ENCODE measurements at places on chromosomes 11 and 22.

DNA sequence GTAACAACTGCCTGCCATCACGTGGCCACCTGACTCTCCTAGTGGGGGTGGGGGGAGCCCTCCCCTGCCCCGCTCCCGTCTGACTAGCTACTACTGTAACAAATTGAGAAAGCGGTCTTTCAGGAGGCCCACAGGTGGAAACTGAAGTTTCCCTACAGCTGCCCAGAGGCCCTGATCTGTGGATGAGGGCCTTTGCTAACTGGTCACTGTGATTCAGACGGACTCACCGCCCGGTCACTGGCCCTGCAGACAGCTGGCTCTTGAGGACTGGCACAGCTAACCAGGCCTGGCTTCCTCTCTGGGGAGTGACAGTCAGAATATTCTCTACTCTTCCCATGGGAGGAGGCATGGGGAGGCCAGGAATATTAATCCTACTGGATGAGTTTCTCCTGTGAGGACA is 116.8 kb downstream of the ARHGAP8 start:
- no peak for DNase-seq

DNA sequence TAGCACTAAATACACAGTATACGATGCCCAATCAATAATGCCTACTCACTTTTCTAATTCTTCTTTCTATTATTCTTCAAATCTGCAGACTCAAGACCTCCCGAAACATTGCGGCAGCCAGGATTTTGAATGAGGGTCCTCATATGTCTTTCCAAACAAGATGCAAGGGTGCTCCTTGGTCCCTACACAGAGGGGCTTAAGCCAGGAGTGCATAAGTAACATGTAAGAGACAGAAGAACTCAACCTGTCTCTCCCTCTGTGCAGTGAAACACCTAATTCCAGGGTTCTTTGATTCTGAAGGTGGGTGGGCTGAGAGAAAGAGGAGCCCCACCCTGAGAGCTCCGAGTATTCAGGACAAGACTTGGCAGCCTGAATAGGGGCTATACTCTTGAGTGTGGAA is 117.6 kb downstream of the ZNF280B start:
- no peak for DNase-seq

DNA sequence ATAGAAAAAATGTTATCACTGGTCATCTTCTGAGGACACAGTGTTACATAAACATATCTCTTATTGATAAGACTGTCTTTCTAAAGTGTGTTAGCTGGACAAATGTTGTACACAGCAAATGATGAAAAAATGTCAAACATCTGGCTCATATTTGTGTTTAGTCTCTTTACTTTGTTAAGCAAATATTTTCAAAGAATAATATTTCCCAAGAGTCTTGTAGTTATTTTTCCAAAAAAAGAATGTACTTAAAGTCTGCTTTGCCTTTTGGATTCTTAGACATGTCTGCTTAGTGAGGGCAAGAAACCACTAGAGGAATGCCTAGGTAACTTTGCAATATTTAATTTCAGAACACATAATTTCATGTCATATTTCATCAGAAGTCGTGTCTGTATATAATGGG is 23.9 kb upstream of the CCDC179 start:
- no peak for DNase-seq

- no peak for DNase-seq
These were observed 809.4 kb upstream of the RAG2 start for GRCh38 chr11:37407461-37407860.

DNA sequence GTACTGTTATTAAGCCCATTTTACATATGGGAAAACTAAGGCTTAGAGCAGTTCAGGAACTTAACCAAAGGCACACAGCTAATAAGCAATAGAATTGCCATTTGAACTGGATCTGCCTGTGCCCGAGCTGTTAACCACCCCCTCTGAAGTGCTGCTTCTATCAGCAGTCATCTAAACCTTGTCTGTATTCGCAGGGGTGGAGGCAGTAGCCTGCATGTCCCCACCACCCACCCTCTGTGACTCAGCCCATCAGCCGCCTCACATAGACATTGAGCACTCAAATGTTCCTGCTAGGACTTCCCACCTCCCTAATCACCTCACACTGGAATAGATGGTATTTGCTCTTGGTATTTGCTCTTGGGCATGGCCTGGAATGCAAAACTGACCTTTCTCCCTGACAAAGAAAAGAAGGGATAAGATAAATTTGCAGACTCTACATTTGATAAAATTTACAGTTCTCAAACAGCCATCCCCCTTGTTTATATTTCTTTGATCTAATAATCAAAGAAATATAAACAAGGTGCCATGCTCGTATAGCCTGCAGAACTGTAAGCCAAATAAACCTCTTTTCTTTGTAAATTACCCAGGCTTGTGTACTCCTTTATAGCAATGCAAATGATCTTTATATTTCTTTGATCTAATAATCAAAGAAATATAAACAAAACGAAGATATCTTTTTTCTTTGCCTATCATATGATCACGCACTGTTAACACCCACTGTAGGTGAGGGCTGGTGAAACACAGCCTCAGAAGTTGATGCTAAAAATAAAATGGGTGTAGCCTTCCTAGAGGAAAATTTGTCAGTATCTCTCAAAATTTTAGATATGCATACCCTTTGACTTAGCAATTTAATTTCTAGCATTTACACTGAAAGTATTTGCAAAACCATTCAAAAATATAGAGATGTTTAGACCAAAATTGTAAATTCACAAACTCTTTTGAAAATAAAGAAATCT is 15.9 kb downstream of the DKK3 start:
- no peak for DNase-seq

DNA sequence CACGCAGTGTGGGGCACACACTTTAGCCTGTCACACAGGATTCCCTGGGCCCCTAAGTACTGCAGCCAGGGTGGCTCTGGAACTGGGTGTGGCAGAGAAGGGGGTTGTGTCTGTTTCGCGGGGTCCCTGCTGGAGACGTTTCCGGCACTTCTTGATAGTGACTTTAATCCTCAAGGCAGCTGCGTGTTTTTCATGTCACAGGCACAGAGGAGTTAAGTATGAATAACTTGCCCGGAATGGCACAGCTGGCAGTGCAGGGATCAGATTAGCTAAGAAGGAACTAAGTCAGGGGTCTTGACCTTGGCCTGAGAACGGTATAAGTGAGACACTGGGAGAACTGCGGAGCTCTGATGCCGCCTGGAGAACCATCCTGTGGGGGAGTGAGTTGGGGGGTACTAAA is 7.5 kb upstream of the KRTAP5-7 start:
- no peak for DNase-seq

DNA sequence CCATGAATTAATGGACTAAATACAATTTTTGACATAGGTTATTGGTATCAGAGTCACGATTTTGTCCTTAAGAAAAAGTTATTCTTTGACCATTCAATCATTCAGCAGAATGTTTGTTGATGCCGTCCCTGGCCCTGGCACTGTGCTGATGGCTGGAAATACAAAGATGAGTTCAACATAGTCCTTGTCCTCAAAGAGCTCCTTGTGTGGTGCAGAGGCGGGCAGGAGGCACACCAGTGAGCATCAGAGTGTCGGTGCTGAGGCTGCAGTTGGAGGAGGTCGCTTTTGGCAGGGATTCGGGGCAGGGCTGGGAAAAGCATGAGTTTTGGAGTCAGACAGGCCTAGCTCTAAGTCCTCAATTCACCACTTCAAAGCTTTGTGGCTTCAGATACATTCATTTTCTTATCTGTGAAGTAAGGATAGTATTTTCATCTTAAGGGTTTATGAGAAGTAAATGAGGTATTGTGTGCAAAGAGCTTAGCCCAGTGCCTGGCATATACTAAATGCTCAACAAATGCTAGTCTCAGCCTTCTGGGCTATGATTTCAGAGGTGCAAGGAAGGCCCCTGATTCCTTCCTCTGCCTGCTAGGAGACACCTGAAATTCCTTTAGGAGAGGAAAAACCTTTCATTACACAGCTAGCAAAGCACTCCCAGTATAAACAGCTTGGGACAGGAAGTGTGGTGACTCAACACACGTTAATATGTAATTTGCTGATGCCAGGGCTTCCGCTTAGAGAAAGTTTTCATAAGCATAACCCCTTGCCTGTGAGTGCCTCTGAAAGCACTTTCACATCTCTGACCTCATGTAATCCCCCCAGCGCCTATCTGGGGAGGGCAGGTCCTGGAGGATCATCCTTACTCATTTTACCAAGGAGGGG is 113.8 kb downstream of the NECTIN1 start:
- DNase-seq = no peak

DNA sequence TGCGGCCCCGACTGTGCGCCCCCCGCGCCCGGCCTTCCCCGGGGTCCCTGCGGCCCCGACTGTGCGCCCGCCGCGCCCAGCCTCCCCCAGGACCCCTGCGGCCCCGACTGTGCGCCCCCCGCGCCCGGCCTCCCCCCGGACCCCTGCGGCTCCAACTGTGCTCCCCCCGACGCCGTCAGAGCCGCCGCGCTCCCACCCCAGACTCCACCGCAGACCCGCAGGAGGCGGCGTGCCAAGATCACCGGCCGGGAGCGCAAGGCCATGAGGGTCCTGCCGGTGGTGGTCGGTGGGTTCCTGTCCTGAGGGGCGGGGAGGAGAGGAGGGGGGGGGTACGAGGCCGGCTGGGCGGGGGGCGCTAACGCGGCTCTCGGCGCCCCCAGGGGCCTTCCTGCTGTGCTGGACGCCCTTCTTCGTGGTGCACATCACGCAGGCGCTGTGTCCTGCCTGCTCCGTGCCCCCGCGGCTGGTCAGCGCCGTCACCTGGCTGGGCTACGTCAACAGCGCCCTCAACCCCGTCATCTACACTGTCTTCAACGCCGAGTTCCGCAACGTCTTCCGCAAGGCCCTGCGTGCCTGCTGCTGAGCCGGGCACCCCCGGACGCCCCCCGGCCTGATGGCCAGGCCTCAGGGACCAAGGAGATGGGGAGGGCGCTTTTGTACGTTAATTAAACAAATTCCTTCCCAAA is 3.1 kb downstream of the DRD4 start:
- no peak for DNase-seq

DNA sequence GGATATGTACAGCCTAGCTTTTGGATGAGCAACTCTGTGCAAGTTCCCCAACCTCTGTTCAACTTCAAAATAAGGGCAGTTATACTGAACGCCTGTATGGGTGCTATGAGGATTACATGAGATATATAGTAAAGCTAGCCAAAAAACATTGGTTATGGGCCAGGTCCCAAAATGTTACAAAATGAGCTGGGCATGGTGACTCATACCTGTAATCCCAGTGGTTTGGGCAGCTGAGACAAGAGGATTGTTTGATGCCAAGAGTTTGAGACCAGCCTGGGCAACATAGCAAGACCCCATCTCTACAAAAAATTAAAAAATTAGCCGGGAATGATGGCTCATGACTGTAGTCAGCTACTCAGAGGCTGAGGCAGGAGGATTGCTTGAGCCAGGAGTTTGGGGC is 118.4 kb downstream of the TEAD1 start:
- no peak for DNase-seq
